ENCODE measurements at places on chromosomes 12 and 14.

DNA sequence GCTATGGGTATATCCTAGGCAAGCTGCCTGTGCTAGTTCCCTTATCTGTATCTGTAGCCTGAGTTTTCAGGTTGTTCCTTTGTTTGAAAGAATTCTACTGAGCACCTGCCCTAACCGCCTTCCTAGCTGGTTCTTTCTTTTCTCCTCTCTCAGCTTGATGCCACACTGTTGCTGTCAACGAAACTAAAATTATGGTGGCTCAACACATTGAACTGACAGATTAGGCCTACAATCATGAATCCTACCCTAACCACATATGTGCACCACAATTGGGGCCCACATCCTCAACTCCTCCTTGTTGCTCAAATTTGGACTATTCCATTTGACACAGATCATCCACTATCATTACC, 36.2 kb upstream of the RESF1 start:
- DNase-seq: no peak

GRCh38 chr14:28608851-28609828, 157.4 kb upstream of the FOXG1 start:
- DNase-seq: no peak

- no peak for DNase-seq
Measured at GRCh38 chr12:114254998-114255397, 150.9 kb downstream of the TBX5 start.

- DNase-seq: no peak
Measured at GRCh38 chr12:80232837-80233236, 133.5 kb downstream of the OTOGL start.

DNA sequence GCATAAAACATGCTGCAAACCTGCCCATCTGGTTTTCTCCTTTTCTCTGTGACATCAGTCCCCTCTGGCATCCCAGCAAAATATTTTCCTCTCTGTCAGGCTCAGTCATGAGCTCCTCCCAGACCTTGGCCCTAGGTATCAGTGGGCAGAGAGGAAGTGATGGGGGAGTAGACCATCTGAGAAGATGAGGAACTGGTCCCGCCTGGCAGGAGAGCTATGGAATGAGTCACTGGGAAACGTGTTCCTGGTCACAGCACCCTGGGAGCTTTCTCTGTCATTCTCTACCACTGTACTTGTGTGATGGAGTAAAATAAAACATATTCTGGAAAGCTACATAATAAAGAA, 5.0 kb upstream of the SRSF9 start:
- no peak for DNase-seq

DNA sequence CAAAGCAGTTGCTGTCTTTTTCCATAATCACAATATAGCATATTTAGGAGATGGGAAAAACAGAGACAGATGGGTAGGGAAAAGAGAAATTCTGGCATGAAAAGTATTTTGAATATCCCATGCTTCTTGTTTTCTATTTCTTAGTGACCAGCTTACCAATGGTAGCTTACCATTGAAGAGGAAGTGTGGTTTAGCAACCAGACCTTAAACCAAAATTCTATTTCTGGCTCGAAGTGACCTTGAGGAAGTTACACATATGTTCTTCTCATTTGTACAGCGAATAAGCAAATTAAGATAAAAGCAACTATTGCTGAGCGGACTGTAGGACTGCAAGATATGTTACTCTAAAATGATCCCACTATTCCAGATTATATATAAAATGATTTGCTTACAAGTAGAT, 82.9 kb downstream of the FGD4 start:
- peak; percentile 11 for DNase-seq

DNA sequence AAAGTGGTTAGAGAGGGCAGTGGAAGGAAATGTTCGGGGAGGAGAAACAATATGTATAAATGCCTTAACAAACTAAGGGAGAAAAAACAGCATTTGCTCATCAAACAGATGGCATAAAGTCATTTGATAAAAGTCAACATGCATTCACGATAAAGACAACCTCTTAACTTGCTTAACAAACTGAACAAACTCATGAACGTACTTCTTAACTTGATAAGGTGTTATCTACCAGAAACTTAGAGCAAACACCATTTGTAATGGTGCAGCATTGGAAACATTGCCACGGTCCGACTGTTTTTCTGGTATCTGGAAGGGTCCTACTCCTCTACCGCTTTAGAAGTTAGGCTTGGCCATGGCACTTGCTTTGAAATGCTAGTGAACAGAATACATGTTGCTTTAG, 4.2 kb upstream of the RPS6KL1 start:
- DNase-seq: no peak

GRCh38 chr12:50187084-50187900, 20.1 kb upstream of the CERS5 start:
- no peak for DNase-seq

DNA sequence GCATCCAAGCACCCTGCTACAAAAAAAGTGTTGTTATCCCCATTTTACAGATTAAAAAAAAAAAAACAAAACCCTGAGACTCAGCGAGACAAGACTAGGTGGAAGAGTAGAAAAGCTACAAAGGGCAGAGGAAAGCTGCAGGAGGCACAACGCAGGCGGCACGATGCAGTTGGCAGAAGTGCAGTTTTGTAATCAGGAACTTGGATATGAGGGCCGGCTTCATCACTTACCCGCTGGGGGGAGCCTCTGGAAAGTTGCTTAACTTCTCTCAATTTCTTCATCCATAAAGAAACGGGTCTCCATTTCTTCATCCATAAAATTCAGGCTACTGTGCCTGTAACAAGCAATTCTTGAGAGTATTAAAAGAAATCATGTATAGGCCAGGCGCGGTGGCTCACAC, 33.1 kb upstream of the CCDC60 start:
- DNase-seq: no peak

DNA sequence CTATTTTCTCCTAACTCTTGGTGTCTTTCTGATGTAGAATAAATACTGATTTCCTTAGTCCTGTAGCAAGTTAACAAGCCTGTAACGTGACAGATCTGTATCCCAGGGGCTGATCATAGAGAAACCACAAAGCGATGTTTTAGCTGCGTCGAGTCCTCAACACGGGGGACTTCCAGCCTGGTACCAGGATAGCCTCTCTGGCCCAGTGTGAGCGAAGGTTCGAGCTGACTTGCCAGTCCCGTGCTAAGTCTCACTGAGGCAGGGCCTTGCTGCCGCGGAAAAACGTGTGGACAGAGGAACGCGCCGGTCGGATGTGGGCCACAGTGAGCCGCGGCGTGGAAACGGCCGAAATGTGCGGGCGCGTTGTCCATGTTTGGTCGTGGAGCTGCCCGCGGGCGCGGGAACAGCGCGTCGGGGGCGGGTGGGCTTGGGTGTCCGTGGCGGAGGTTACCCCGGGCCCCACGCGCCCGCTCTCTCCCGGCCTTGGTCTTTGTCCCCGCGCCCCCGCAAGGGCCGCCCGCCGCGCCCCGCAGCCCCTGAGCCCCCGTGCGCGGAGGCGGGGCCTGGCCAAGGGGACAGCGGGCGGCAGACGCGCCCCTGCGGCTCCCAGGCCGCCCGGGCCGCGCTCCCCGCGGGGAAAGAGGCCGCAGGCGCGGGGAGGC, 531 bp upstream of the EML1 start:
- no peak for DNase-seq

DNA sequence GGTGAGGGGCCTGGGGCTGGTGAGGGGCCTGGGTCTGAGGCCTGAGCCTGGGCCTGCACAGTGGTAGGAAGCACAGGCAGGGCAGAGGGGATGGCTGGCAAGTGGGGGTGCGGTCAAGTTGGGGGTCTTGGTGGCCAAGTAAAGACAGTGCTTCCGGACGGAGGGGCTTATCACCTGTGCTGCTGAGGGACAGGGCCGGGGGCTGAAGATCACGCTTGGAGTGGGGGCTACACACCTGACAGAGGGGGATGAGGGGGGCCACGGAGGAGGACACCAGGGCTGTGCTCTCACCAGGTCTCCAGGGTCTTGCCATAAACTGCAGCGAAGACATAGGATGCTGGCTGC, 12.2 kb downstream of the TEDC1 start:
- no peak for DNase-seq

DNA sequence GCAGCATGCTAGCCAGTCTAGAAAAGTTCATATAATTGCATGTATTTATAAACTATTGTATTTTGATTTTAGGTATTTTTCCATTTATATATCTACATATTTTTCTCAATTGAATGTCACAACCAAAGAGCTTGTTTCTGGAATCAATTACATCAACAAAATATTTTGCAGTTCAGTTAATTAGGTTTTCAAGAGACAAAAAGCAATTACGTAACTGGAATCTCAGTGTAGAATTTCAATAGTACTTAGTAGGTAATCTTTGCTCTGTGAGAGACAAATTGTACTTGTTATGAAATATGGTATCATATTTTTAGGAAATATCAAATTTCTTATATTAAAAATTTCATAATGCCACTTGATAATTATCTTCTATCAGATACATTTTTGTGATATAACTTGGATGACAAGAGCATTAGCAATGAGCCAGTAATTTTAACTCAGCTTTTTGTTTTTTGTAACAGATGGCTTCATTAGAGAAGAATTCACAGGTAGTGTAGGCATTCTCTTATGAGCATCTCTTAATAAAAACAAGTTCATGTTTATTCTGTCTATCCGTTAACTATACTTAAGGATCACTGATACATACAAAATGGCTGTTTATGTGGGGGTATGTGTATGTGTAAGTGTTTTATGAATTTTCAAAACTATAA, 774.7 kb downstream of the C12orf50 start:
- DNase-seq: no peak

- DNase-seq: no peak
Measured at GRCh38 chr12:55852740-55853139, 10.0 kb upstream of the MMP19 start.

DNA sequence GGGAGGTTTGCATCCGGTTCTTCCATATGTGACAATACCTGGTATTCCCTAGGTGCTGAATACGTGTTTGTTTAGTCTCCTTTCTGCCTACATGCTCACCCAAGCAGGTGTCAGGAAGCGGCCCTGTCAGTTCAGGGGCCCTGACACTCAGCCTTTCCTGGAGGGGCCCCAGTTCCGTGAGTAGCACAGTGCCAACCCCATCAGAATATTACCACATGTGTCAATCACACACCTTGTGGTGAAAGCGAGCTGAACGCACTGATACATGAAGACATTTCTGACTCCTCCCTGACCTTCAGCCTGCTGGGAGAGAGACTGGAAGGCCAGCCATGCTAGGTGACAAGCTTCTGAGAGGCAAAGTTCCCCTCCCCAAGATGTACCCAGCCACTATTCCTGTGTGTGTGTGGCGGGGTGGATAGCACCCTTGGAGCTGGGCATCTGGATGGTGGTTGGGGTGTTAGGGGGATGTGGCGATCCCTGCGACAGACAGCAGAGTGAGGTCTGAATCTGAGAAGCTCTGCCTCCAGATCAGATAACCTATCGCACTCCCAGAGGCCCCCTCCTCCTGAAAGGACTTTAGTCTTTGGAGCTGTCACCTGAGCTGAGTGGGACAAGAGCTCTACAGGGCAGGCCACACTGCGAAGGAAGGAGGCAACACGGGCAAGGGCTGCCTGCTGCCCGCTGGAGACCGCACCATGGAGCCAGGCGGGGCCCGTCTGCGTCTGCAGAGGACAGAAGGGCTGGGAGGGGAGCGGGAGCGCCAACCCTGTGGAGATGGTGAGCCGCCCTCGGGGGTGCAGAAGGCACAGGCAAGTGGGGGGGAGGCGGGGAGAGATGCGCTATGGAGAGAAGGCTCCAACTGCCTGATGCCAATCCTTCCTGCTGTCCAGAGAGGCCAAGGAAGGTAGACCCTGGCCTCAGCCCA, at the start of gene SOAT2:
Gene SOAT2, plus strand, starts transcription at position 604 of the 925 bp plus-strand sequence. Its CDS starts 92 bp downstream, at position 696.
- peak; percentile 58 for DNase-seq

GRCh38 chr14:76022991-76023390, 37.4 kb downstream of the IFT43 start:
- no peak for DNase-seq

DNA sequence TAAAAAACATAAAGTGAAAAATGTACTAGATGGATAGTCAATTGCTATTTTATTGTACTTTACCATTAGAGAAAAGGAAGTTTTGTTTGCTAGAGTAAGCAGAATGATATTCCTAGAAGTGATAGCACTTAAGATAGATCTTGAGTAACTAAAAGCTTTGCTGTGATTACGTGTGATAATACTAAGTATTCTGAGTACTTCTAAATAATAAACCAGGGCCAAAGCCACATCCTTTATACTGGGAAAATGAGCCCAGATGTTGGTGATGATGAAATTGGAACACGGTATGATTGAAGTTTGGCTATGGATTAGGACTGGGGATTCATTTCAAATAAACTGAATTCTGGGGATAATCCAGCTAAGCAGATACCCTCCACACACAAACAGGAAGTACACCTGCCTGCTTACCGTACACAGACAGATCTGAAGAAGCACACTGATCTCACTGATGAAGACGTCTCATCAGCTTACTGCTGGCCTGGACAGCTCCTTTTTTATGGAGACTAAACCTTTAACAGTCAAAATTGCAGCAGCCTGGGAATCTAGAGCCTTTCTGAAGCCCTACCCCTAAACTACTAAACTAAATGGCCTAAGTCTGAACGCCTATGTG, 199.8 kb downstream of the LRFN5 start:
- no peak for DNase-seq

DNA sequence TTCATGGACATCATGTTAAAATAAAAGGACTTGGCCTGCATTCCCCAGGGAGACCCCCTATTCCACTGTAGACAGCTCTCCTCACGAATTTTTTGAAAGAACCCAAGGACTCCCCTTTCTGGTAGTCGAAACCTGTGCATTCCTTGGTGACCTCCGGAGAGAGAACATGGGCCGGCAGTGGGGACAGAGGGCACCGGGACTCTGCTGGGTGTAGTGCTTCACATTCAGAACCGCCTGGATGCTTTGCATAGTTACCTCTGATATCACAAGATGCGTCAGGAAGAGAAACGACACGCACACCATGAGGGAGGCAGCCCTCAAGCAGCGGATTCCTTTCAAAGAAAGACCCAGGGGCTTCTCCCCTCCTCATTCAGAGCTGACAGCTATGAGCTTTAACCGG, 9.7 kb downstream of the CKAP4 start:
- no peak for DNase-seq

DNA sequence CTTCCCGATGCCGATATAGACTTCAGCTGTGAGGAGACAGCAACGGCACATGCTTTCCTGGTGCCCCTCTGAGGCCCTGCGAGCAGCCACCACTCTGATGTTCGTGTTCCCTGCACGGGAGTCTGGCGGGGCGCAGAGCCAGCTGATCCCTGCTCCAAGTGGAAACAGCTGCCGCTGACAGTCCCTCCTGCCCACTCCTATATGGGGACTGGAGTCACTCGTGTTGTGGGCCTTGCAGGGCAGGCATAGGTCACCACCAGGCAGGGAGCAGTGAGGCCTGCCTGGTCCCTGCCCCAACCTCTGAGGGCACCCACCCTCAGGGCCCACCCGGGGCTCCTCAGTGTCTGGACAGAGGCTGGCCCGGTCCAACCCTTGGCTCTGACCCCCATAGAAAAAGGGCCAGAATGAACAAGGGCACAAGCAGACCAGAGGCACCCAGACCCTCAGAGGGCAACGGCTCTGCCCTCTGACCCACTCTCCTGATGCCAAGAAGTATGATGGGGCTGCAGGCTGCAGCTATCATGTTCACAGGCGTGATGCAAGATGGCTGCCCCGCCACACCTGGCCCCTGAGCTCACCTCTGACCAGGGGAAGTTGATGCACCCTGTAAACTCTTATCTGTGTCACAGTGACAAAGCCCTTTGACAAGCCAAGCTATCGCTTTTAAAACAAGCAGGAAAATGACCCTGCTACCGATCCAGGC, 181.6 kb downstream of the CALM1 start:
- DNase-seq: no peak

- DNase-seq: no peak
Measured at GRCh38 chr14:43031598-43031997, 1424.9 kb downstream of the LRFN5 start.

GRCh38 chr12:124800506-124800905, 63.2 kb downstream of the SCARB1 start:
- DNase-seq: no peak
